Hippocampal formation (tissue), 2 donors: ENCODE measurements at places on chromosomes 1 and 21.

- DNase-seq: no peak
Observed at GRCh38 chr1:46611691-46612221, 4.9 kb downstream of the MOB3C start.

- DNase-seq: no peak
Observed at GRCh38 chr1:65055747-65056146, 89.4 kb upstream of the JAK1 start.

DNA sequence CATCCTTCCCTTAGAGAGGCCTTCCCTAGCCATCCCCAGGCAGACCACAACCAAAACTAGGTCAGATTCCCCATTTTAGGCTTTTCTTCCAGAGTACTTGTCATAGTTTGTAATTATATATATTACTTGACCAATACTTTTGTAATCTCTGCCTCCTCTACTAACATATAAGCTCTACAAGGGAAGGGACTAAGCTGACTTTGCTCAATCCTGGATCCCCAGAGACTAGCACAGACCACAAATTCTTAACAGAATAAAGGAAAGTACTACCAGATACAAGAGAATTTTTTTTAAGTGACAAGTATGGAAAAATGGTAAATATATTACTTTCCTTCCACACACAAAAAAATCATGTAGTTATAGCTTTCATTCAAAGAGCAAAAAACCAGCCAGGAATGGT is 2.0 kb downstream of the ZMYM6 start:
- no peak for DNase-seq

GRCh38 chr1:228543396-228543795 is 56.2 kb downstream of the RNF187 start:
- DNase-seq: no peak

DNA sequence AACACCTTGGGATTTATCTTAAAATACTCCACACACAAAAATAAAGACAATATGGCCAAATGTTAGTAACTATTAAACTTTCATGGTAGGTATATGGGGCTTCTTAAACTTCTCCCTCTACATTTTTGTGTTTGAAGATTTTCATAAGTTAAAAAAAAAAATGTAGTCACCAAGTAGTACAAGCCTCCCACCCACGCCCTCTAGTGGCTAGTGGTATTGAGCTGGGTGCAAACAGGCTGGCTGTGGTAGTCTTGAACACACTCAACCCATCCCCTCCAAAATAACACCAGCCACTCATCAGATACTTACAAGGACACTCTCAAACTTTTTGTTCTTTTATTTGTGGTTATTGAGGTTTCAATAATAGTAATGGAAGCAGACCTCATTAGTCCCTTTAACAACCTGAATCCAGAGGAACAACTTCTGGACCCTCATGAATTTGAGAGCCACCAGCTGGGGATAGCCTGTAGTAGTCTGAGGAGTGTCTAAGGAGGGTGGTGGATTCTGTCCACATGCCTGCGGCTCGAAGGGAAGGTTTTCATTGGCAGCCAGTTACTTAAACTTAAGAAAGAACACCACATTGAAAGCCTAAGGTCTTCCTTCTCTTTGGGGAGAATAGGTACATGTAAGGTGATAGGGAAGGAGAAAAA is 15.6 kb downstream of the RD3 start:
- DNase-seq: peak; percentile 40

DNA sequence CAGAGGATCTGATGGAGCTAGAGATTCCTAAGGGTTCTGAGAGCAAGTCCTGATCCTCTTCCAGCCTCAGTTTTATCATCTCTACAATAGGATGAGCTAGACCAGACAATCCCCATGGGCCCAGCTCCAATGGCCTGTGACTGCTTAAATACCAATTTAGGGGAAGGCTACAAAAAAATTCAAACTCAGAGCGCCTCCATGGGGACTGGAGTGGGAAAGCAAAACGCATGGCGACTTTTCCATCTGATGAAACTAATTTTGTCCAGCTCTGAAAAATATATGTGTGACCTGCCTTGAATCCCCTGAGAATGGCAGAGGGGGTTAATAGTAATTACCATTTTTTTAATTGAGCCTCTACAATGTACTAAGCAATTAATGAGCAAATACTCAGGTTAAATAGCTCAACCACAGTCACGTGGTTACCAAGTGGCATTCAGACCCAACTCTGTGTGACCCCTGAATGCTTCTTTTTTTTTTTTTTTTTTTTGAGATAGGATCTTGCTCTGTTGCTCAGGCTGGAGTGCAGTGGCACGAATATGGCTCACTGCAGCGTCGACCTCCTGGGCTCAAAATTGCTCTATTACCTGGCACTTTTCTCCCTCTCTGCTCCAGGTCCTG is 8.4 kb downstream of the EXTL1 start:
- DNase-seq: no peak

- no peak for DNase-seq
Observed at GRCh38 chr1:180309338-180309737, 79.3 kb downstream of the LHX4 start.

DNA sequence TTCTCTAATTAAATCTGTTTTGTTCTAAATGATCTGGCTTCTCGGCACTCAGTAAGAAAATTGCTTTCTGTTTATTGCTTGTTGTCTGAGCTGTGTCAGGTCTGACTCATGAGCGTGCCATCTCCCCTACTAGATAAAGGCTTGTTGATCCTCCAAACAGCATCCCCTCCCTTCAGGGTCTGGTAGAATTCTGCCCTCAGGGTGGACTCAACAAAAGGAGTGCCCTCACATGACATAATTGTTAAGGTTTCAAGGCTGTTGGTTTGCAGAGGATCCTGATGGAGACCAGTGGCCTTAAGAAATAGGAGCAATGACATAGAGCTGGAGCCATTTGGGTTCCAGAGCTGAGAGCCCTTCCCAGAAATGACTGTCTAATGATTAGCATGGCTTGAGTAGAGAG is 36.0 kb upstream of the ATP2B4 start:
- DNase-seq: no peak

- DNase-seq: no peak
Observed at GRCh38 chr1:84887261-84887934, 5.6 kb downstream of the LPAR3 start.

- DNase-seq: peak; percentile 3
Observed at GRCh38 chr1:237814319-237814924, 76.3 kb downstream of the ZP4 start.

- no peak for DNase-seq
Observed at GRCh38 chr1:156788136-156788535, 20.8 kb downstream of the PRCC start.

DNA sequence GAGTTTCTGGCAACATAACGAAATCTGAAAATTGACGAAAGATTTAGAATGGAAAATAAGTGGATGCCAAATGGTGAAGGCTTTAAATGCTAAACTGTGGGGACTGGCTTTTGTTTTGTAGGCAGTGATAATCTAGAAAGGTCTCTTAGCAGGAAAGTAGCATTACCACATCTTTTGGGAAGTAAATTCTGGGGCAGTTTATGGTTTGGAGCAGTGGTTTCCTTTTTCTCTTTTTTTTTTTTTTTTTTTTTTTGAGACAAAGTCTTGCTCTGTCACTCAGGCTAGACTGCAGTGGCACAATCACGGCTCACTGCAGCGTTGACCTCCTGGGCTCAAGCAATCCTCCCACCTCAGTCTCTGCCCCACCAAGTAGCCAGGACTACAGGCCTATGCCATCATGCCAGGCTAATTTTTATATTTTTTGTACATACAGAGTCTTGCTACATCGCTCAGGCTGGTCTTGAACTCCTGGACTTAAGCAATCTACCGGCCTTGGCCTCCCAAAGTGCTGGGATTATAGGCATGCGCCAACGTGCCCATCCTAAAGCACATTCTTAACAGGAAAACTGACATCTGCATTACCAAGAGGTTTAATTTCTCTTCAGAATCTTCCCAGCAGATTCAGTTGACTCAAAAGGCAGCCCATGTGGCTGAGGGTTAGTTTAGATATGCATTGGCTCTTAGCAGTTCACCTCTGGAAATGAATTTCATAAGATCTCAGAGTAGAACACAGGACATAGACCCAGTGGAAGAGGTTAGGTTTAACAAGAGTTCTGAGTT is 32.9 kb downstream of the C21orf91 start:
- DNase-seq: no peak

- no peak for DNase-seq
Observed at GRCh38 chr21:28397040-28397439, 595.6 kb downstream of the LTN1 start.

DNA sequence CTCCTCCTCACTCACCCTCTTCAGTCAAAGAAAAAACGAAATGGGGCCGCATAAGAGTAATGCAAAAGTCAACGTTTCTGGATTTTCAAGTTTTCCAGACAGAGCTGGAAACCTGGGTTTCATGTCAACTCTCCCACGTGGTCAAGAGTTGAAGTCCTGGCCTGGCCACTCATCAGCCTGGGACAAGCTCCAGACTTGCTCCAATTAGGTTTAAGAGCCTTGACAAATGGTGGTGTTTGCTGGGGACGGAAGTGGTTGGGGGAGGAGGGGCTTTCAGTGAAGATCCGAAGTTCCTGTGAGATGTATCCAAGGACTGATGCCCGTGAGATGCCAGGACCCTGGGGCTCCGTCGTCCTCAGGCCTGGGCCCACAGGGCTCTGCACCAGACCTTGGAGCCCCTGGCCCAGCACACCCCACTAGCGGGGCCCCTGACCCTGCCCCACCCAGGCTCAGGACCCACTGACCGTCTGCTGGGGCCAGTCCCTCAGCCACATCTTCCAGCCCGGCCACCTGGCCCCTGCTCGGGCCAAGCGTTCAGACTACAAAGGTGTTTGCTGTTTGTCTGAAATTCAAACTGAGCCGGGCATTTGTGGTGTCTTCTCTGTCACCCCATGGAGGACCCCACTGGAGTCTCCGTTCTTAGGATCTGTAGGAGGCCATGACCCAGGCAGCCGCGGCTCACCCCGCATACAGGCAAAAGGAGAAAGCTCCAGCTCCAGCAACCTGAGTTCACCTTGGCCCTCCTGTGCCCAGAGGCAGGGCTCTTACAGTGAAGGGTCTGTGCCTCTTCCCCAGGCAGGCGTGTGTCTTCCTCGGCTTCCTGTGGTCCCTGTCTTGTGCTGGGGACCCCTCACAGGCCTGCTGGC is 53.3 kb downstream of the SIK1 start:
- DNase-seq: no peak

DNA sequence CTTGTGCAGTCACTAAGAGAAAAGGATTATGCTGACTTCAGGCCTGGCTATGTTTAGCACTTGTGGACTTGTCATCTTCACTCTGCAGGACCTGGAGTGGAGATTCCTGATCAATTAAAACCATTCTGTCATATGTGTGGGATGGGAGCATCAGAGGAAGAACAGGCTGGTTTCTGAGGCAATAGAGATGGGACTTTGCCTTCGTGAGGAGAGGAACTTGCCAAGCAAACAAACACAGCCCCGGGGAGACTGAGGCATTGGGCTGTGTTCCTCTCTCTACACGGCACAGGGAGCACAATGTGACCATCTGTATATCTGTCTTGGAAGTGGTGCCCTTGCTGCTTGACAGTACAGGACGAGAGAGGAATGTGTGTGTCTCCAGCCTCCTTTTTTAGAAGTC is 23.1 kb downstream of the VASH2 start:
- DNase-seq: no peak

DNA sequence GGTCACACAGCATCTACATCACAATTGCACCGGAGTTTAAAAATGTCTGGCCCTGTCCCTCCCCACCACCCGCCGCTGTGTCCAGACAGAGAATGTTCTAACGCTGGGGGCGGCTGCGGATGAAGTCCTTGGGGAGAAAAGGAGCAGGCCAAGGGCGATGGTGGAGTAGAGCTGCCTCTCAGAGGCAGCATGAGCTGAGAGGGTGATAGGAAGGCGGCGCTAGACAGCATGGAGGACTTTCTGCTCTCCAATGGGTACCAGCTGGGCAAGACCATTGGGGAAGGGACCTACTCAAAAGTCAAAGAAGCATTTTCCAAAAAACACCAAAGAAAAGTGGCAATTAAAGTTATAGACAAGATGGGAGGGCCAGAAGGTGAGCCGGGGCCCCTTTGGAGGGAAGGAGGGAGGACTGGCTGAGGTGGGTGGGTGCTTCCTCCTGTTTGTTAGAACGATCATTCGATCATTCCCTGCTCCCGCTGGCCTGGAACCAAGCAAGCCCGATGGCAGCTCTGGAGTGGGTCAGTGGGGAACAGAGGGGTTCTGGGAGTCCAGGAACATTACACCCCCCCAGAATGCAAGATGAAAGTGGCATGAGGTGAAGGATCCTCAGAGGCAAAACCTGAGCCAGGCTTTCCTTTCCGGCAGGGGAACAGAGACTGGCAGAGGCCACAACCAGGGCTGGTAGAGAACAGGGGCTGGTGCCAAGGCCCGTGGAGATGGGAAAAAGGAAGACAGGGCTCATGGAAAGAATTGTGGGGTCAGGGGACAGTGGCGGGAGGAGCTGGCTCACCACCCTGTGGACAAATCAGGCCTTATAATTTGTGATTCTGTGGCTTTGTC is at the start of the genes FAM229A and TSSK3:
FAM229A (minus strand) TSS at position 12 of the 840 bp plus-strand sequence. CDS start 394 bp downstream, outside the sequence.
TSSK3 (plus strand) TSS at position 66 of the 840 bp plus-strand sequence; CDS start at position 229, 163 bp downstream.
- no peak for DNase-seq

GRCh38 chr1:86991549-86992186 is 77.2 kb downstream of the HS2ST1 start:
- DNase-seq: no peak

DNA sequence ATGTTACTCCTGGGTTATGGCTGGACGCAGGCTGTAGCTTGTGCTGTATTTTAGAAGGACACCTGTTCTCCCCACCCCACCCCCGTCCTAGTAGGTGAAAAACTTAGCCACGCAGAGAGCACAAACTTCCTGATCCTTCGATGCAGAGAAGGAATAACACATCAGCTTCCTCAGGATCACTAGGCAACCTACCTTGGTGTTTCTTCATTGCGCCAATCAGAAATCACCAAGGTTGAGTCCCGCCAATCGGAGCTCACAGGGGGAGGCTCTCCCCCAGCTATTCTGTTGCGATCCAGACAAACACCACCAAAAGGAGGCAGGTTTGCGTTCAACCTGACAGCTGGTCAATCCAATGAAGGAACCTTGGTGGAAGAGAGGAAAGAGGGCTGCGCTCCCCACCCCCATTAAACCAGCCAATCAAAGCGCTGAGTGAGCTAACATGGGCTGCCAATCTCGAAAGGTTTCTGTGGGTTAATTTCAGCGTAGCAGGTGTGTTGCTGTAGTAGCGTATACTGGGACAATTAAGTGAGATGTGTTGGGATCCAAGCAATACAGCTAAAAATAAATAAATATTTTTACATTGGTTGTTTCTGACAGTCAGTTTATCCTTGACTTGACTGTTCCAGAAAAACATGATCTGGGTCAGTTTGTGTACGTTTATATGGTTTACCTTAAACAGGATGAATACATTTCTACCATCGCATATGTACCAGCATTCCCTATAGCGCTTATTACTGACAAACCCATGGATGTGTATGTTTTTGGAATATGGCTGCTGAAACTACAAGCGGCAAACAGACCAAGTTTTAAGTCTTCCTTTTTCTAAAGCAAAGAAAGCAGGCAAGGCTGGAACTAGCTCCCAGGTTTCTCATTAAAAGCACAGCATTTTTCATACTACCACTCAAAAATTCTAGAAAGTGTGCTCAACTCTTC is at the start of gene GOLPH3L:
GOLPH3L (minus strand) TSS at position 160 of the 933 bp plus-strand sequence. CDS start 2,316 bp downstream, outside the sequence.
- peak; percentile 90 for DNase-seq

GRCh38 chr1:99919220-99919619 is 50.6 kb upstream of the SLC35A3 start:
- DNase-seq: no peak

GRCh38 chr1:114892194-114892918 is 37.7 kb downstream of the SYCP1 start:
- no peak for DNase-seq
